ENCODE measurements at places on chromosomes 1 and 21.
A peak's percentile ranks its signal among the peaks of the same experiment; 100 is the strongest.

GRCh38 chr21:26939601-26940111 lies 27.2 kb downstream of the ADAMTS5 start:
- DNase-seq = no peak

- DNase-seq = no peak
Measured at GRCh38 chr1:198320759-198321158, 164.0 kb downstream of the NEK7 start.

- no peak for DNase-seq
Measured at GRCh38 chr1:66999640-67000400, 54.1 kb downstream of the SLC35D1 start.

DNA sequence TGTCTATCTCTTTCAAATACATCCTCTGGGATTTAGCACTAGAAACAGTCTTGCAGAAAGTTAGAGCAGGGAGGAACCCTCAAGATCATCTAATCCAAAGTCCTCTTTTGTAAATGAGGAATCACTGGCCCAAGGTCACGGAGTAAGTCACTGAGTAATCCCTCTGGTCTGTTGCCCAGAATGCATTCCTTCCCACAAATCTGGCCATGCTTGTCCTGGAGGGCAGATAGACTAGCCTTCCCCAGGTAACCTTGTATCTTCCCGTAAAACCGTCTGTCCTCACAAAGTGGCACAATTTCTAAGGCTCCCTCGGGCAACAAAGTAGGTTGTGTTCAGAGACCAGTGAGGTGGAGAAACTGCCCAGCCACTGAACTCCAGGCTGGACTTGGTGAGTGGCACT lies 46.2 kb downstream of the DDR2 start:
- DNase-seq = no peak

DNA sequence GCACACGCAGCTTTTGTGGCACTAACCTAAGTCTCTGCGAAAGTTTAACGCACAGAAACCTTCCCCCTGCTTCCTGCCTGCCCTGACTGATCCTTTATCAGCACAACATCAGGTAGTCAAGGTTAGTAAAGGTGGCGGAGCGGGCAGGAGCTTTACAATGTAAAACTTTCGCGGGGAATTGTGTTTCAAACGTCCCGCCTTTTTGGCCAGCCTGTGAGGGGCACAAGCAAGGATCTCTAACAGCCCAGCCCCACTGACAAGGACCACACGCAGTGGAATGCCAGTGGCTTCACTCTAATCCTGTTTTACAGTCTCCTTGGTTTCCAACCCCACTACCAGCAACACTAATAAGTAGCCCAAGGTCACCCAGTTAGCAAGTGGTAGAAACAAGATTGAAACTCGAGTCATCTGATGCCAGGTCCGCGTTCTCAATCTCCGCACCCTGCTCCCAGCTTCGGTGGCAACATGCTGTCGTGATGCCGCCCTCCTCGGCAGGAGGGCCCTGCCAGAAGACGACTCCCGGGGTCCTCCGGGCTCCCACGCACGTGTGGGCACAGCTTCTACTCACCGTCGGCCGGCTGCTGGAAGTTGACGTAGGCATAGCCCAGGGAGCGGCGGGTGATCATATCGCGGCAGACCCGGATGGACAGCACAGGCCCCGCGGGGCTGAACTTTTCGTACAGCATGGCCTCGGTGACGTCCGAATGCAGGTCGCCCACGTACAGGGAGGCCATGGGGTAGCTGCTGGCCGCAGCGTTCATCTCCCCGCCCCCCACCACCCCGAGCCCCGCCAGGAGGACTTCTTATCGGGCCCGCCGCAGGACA lies 1.2 kb downstream of the PABPC4 start:
- DNase-seq = peak; percentile 44

GRCh38 chr1:210663730-210664573 lies 335.2 kb downstream of the HHAT start:
- DNase-seq = no peak

DNA sequence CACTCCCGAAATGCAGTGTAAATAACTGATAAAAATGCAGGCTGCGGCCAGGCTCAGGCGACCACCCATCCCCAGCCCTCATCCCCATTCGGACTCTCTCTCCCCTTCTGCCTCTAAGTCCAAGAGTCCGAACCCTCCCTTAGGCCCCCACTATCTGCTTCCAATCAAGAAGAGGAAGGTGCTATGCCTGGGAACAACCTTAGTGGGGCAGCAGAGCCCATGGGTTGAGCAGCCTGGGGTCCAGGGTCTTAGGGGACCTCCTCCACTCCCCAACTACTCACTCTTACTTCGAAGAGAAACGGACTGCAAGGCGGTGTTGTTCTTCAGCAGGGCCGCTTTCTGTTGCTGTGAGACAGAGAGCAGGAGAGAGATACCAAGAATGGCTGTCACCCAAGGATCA lies 12.2 kb downstream of the ARHGEF2 start:
- no peak for DNase-seq

DNA sequence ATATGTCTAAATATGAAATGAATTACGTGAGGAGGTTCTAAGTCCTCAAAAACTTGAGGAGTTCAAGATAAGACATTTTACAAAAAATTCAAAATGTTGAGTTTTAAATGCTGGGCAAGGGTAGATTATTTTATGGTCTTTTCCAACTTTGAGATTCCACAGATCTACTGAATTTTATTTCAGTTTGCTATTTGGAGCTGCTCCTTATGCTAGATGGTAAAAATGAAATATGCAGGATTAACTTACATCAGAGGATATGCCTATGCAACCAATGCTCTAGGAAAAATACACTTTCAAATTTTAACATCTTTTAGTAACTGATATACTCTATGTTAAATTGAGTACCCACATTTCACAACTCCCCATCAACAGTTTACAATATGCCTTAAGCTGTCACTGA lies 83.1 kb downstream of the SCMH1 start:
- no peak for DNase-seq

GRCh38 chr1:98028800-98029199 lies 108.0 kb upstream of the DPYD start:
- no peak for DNase-seq

- DNase-seq = no peak
Measured at GRCh38 chr21:45306832-45307571, 19.3 kb upstream of the POFUT2 start.

GRCh38 chr1:216281757-216282156 lies 141.5 kb downstream of the USH2A start:
- DNase-seq = no peak

DNA sequence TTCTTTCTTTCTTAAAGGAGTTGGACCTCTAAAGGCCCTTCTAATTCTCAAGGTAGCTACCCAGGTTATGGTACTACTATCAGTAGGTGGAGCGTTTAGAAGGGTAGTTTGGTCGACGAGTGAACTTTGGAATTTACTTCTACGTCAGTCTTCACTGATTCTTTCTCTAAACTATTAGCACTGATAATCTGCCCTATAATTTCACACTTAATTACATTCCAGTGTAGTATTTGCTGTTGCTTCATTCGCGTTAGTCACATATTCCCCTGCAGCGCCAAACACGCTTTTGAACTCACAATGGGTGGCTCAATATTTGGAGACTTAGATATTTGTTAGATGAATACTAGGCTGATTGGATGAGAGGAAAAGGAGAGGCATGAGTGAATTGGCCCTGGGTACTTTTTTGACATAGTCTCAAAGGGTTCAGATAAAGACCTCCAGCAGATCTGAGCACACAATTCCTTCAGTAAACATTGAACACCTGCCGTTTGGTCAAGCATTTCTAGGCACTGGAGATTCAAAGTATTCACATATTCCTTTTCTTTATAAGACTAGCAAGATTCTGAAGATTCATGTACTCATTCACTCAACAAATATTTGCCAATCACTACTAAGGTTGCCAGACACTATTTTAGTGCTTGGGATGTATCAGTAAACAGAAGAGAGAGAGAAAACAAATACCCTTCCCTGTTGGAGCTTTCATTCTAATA lies 929 bp upstream of the FOXJ3 start:
- DNase-seq = no peak

DNA sequence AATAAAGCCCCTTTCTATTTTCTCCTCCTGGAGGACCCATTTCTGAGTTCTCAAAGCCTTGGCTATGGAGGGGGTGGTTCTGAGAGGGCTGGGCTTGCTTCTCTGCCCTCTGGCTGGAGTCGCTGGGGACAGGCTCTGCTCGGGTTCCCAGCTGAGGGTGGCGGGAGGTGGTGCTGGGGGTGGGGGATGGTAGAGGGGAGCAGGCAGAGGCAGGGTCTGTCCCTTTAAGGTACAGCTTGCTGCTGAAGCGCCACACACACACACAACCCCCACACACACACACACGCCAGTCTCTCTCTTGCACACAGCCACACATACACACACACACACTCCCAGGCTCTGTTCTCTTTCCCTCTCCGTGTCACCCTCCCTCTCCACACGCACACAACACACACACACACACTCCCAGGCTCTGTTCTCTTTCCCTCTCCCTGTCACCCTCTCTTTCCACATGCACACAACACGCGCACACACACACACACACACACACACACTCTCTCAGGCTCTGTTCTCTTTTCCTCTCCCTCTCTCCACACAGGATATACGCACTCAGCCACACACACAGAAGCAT lies 69.8 kb upstream of the SSBP3 start:
- DNase-seq = no peak

- DNase-seq = no peak
Measured at GRCh38 chr21:43211760-43212115, 42.9 kb downstream of the CRYAA start.

DNA sequence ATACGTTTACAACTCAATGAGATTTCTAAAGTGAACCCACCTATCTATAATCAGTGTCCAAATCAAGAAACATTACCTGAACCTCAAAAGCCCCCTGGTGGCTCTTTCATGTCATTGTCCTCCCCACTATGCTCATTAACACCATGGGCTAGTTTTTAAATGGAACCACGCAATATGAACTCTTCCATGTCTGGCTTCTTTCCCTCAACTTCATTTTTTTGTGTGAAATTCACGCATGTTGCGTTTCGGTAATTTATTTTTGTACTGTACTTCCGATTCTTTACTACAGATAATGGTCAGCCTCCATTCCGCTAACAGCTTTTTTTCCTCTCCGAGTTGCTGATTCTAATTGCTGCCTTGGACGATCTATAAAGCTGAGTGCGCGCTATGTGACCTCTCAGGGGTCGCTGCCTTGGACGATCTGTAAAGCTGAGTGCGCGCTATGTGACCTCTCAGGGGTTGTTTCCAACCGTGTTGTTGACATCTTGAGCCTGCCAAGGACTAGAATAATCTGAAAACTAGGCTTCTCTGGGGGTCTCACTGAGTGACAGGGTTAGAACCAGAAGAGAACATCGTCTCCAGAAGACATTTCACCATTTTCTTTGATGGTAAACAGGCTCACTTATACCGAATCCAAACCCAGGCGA lies 1.1 kb upstream of the CACYBP start:
- DNase-seq = peak; percentile 73

DNA sequence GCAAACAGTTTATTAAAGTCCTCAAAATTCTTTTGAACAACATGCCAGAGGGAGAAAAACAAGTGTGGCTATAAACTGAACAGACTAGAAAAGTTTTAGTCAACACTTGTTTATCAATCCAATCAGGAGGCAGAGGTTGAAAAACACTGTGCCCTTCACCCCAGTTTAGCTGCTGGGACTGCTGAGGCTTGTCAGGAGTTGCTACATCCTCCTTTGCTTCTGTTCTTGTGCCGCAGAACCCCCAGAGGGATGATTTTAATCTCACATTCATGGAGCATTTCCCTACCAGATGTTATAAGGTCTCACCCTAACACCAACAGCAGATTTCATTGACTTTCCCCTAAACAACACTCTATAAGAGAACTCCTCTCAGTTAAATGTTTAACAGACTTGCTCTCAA lies 321.2 kb downstream of the VAV3 start:
- peak; percentile 32 for DNase-seq

GRCh38 chr1:178057912-178058534 lies 35.9 kb upstream of the RASAL2 start:
- DNase-seq = no peak

All from Jurkat, Clone E6-1 (cell line).